ENCODE measurements at places on chromosomes 1 and 21. TPM values are rescaled to one million over a fixed set of nuclear protein-coding genes. Genes with fewer than 3 reads are reported as not detected.
A peak's percentile ranks its signal among the peaks of the same experiment; 100 is the strongest.

DCDC2B gene
- total RNA-seq = not detected

THEMIS2 gene
- total RNA-seq = 140 TPM

GRCh38 chr1:47927165-47927564, 70.0 kb downstream of the TRABD2B start:
- DNase-seq = peak; percentile 93
- H3K27me3 ChIP-seq = no peaks in the 10 kb centered on the region
- H3K4me3 ChIP-seq = no peak overlapping the region
- H3K36me3 ChIP-seq = no peaks in the 10 kb centered on the region
- no peaks in the 10 kb centered on the region for H3K4me1 ChIP-seq
- H3K27ac ChIP-seq = no peak overlapping the region

SPATA17 gene
- total RNA-seq = 0.96 TPM

DNA sequence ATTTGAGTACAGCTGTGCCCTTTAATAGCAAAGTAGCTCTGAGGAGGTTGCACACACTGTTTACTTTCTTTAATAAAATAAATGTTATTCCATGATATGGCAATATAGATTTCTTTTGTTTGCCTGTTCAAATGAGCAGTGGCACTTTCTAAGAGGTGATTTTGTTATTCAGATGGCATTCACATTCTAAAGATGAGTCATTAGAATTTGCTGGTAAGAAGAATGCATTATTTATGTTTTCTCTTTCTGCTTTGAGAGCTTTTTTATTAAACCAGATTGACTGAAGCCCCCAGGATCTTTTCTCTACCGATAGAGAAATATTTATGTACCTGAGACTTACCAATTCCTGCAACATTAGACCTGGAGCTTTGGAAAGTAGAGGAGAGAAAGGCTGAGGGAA, 11.2 kb upstream of the LEPR start:
- no peaks in the 10 kb centered on the region for H3K27me3 ChIP-seq
- H3K4me1 ChIP-seq = no peaks in the 10 kb centered on the region
- H3K36me3 ChIP-seq = no peaks in the 10 kb centered on the region

DNA sequence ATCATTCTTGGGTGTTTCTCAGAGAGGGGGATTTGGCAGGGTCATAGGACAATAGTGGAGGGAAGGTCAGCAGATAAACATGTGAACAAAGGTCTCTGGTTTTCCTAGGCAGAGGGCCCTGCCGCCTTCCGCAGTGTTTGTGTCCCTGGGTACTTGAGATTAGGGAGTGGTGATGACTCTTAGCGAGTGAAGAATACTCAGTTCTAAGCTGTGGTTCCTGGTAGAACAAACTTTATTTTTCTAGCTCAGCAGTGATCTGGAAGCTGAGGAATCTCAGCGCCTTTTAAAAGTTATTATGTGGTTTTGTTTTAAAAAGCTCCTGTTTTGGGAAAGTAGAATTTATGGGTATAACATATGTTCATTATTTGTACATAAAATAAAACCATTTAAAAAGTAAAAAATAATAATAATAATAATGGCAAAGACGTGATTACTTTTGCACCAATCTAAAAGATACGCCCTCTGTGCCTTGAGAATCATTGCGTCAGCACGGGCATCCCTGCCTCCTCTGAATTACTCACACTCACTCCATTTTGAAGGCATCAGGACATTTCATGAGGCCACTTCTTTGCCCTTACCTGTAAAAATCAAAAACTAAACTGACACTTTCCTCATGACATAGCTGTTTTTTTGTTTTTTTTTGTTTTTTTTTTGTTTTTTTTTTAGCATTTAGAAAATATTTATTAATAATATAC, 29.7 kb upstream of the TNFRSF1B start:
- H3K4me1 ChIP-seq = no peaks in the 10 kb centered on the region
- no peak for DNase-seq
- H3K27ac ChIP-seq = no peak overlapping the region
- H3K4me3 ChIP-seq = no peak overlapping the region
- no peaks in the 10 kb centered on the region for H3K36me3 ChIP-seq

DNA sequence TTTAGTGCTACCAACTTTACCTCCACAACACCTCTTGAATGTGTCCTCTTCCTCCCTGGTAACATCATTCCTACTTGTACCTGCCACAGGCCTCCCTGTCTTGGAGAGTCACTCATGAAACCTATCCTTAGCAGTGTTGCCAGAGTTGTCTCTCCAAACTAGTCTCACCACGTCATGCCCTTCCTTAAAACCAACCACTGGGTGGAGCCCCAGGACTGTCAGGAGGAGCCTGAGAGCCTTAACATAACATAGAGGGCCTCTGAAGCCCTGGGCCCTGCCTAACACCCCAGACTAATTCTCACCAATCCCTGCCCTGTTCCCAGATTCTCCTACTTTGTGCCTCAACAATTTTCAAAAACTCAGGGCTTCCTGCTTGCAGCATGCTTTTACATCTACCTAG, 65.3 kb downstream of the ZNF697 start:
- H3K27ac ChIP-seq = no peak overlapping the region
- DNase-seq = peak; percentile 54
- no peaks in the 10 kb centered on the region for H3K36me3 ChIP-seq
- no peaks in the 10 kb centered on the region for H3K4me1 ChIP-seq
- no peak overlapping the region for H3K4me3 ChIP-seq

SPATA46 gene
- 0.62 TPM for total RNA-seq

FNBP1L gene
- 49.7 TPM for total RNA-seq

GRCh38 chr1:19678931-19679453, 14.3 kb downstream of the HTR6 start:
- H3K27me3 ChIP-seq = no peaks in the 10 kb centered on the region
- DNase-seq = no peak
- no peak overlapping the region for H3K27ac ChIP-seq
- no peaks in the 10 kb centered on the region for H3K4me1 ChIP-seq
- no peaks in the 10 kb centered on the region for H3K36me3 ChIP-seq
- no peak overlapping the region for H3K4me3 ChIP-seq

GRCh38 chr1:113103048-113103447, 30.1 kb downstream of the LRIG2 start:
- peaks cover 10% of the 10 kb centered on the region for H3K36me3 ChIP-seq
- H3K27me3 ChIP-seq = no peaks in the 10 kb centered on the region
- peak overlapping the region; percentile 24 for H3K27ac ChIP-seq
- H3K4me1 ChIP-seq = no peaks in the 10 kb centered on the region
- H3K4me3 ChIP-seq = no peak overlapping the region

GRCh38 chr1:155859881-155860871, 809 bp downstream of the SYT11 start:
- DNase-seq = no peak
- no peaks in the 10 kb centered on the region for H3K27me3 ChIP-seq
- H3K4me3 ChIP-seq = peak overlapping the region; percentile 31
- H3K27ac ChIP-seq = peak overlapping the region; percentile 23

- no peak for DNase-seq
- no peak overlapping the region for H3K27ac ChIP-seq
- no peak overlapping the region for H3K4me3 ChIP-seq
- H3K27me3 ChIP-seq = no peaks in the 10 kb centered on the region
Measured at GRCh38 chr21:45894906-45895777, 86.4 kb upstream of the COL6A1 start.

ADORA3 gene
- 2.0 TPM for total RNA-seq

ZNF697 gene
- 25.6 TPM for total RNA-seq

DNA sequence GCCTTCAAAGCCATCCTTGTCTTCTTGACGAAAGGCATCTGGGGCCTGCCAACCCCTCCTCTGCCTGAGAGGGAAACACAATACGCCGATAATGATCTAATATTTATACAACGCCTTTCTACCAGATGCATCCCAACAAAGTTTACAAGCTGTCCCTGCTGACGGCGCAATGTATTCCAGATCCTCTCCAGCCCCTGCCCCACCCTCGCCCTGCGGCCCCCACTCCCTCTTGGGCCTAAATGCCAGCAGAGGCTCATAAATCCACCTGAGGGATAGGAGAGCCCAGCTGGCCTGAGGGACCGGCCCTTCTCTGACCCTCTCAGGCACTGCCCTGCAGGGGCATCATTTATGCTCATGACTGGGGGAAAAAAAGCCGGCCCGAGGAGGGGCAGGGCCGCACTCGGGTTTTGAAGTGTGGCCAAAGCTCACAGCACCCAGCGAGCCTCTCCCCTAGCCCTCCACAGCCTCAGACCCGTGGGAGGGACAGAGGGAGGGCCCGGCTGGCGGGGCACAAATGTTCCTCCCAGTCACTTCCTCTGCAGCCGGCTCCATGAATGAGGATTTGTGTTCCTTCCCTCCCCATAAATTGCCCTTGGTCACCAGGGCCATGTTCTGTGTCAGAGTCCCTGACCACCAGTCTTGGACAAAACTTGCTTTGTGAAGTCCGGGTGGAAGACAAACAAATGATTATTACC, 140.3 kb downstream of the FOXD2 start:
- no peak for DNase-seq
- H3K4me1 ChIP-seq = peaks cover 3% of the 10 kb centered on the region
- H3K27me3 ChIP-seq = no peaks in the 10 kb centered on the region
- no peak overlapping the region for H3K27ac ChIP-seq
- no peaks in the 10 kb centered on the region for H3K36me3 ChIP-seq
- no peak overlapping the region for H3K4me3 ChIP-seq

CYP4Z1 gene
- total RNA-seq = 2.0 TPM

DNA sequence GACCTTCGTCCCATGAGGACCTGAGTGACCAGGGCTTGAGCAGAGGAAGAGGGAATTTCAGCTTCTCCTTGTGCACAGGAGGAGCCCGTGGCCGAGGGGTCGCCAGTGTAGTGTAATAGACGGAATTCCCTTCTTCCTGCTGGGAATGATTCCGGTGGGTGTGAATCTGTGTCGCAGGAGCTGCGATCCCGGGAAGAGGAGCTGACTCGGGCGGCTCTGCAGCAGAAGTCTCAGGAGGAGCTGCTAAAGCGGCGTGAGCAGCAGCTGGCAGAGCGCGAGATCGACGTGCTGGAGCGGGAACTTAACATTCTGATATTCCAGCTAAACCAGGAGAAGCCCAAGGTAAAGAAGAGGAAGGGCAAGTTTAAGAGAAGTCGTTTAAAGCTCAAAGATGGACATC, 34.4 kb downstream of the MAP3K21 start:
- no peak overlapping the region for H3K4me3 ChIP-seq
- no peaks in the 10 kb centered on the region for H3K36me3 ChIP-seq
- no peaks in the 10 kb centered on the region for H3K4me1 ChIP-seq
- DNase-seq = no peak
- H3K27me3 ChIP-seq = no peaks in the 10 kb centered on the region

DNA sequence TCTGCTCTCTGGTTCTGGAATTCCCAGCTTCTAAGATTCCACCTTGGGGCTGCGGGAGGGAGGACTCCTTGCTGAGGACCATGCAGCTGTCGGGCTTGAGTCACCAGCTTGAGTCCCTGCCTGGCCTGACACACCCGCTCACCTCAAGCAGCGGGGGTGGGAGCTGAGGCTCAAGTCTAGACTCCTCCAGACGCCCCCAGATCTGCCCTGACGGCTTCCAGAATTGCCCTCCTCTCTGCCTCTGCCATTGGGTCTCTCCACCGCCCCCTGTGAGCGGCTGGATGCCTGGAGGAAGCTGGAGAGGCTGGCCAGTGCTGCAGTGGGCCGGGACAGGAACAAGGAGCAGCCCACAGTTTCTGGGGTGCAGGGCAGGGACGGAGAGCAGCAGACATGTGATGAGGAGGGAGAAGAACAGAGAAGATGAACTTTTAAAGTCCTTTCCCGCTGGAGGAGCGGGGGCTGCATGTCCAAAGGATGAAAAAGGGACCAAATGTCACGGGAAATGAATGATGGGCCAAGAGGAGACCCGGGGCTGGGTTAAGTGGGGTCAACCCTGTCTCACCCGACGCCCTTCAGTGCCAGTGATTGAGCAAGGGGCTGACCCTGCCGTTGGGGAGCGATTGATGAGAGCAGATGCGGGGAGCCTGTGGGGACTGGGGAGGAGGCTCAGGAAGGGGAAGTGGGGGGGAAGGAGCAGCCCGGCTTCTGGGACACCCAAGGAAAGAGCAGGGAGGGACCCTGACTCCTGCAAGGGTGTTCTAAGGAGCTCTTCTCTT, 13.5 kb downstream of the CRABP2 start:
- no peak overlapping the region for H3K4me3 ChIP-seq
- DNase-seq = no peak
- peaks cover 4% of the 10 kb centered on the region for H3K27me3 ChIP-seq
- peaks cover 8% of the 10 kb centered on the region for H3K4me1 ChIP-seq
- H3K36me3 ChIP-seq = no peaks in the 10 kb centered on the region

GRCh38 chr21:34649400-34649799, 19.4 kb upstream of the CLIC6 start:
- no peaks in the 10 kb centered on the region for H3K4me1 ChIP-seq
- H3K4me3 ChIP-seq = no peak overlapping the region
- no peaks in the 10 kb centered on the region for H3K27me3 ChIP-seq
- DNase-seq = no peak

DNA sequence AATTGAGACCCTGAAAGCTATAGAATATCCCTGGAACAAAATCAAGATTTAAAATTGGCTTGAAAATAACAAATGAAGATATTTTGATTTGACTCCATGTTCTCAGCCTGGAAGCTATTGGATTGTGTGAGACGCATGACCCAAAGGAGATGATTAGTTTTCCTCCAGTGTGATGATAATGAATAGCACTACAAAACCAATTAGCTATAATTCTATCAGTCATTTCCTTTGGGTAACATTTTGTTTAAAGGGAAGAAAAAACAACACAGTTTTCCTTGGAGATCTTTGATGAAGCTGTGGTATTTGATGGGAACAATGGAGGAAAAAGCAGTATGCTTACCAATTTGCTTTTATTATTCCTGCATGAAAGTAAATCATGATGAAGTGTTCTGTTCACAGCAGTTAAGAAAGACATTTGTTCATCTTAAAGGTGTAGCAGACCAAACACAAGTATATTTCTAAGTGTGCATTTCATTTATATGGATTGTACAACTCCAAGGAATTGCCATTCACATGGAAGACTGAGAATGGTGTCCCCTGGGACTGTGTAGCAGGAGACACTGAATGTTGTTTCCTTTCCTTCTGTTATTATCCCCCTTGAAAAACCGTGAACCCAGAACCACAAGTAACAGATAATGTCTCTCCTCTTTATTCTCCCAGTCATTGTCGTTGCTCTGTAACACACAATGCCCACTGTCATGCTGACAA, 111.4 kb downstream of the CACHD1 start:
- H3K27ac ChIP-seq = no peak overlapping the region
- H3K27me3 ChIP-seq = no peaks in the 10 kb centered on the region
- no peaks in the 10 kb centered on the region for H3K36me3 ChIP-seq
- H3K4me3 ChIP-seq = no peak overlapping the region
- no peak for DNase-seq

PTPN22 gene
- total RNA-seq = 0.55 TPM

DNA sequence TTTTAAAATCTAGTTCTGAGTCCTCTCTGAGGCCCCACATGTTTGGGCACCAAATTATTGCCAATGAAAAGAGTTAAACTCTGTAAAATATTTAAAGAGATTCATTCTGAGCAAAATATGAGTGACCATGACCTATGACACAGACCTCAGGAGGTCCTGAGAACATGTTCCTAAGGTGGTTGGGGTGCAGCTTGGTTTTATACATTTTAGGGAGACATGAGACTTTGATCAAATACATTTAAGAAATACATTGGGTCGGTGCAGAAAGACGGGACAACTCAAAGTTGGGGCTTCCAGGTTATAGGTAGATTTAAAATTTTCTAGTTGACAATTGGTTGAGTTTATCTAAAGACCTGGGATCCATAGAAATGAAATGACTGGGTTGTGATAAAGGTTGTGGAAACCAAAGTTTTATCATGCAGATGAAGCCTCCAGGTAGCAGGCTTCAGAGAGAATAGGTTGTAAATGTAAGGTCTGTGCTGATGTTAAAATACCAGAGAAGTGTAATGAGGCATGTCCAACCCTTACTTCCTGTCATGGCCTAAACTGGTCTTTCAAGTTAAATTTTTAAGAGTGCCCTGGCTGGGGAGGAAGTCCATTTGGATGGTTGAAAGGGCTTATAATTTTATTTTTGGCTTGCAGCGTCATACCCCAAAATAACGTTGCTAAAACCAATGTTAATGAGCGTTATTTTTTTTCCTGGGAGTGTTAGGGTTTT, 274.9 kb downstream of the NUF2 start:
- no peaks in the 10 kb centered on the region for H3K36me3 ChIP-seq
- DNase-seq = no peak
- H3K27me3 ChIP-seq = no peaks in the 10 kb centered on the region
- H3K4me1 ChIP-seq = no peaks in the 10 kb centered on the region
- no peak overlapping the region for H3K27ac ChIP-seq
- no peak overlapping the region for H3K4me3 ChIP-seq
